Right cardiac atrium (tissue), 5 donors: ENCODE measurements at places on chromosomes 7 and 10.

DNA sequence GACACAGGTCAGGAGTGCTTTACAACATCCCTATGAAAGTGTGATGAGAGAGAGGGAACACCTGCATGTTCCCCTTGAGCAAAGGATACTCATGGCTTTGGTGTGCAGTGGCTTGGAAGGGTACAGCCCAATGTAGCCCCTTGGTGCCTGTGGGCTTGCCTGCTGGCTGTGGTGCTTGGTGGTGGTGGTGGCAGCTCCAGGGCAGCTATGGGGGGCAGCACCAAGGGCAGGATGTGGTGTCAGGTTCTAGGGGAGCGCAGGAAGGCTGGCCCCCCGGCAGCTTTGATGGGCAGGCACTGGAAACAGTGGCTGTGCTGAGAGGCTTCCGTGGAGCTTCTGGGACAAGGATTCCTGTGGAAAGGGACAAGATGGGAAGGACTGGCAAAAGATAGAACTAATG, 464.0 kb upstream of the ZMIZ1 start:
- no peak for DNase-seq

- no peak for DNase-seq
Observed at GRCh38 chr10:113221756-113222168, 271.7 kb downstream of the TCF7L2 start.

- no peak for DNase-seq
Observed at GRCh38 chr7:134636008-134636449, 10.6 kb upstream of the BPGM start.

DNA sequence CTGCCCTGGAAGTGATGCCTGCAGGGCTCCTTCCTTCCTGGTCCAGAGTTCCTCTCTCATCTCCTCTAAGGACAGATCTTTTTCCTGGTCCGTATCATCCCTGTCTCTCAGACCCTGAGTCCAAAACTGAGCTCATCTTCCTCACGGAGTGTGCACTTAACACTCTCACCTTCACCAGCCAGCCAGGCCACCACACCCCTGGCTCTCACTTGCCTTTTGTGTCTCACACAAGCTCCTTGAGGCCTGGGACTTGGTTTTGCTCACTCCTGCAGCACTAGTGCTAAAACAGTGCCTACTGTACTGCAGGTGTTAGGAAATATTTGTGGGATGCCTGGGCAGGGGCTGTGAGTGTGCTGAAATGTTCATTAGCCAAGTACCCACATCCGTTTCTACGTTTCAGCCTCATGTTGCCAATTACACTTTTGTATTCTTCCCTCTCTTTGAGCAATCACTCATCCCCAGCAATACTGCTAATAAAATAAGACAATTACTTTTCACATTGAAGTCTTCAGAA, 21.4 kb upstream of the PARP12 start:
- DNase-seq: no peak

DNA sequence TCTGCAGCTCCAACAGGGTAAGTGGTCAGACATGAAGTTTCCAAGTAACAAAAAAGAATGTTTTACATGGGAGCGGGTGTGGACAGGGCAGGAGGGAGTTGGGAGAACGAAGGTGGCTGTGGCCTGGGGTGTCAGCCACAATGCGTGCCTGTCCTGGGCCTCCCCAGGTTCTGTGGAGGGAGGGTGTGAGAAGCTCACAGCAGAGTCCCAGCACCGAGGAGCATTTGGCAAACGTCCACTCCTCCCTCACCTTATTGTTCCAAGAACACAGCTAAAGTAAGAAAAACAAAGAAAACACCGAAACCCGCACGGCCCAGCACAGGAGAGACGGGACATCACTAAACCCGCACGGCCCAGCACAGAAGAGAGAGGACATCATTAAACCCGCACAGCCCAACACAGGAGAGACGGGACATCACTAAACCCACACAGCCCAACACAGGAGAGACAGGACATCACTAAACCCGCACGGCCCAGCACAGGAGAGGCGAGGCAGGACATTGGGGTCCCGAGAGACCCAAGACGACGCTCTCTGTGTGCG, 226.4 kb downstream of the MAD1L1 start:
- no peak for DNase-seq

DNA sequence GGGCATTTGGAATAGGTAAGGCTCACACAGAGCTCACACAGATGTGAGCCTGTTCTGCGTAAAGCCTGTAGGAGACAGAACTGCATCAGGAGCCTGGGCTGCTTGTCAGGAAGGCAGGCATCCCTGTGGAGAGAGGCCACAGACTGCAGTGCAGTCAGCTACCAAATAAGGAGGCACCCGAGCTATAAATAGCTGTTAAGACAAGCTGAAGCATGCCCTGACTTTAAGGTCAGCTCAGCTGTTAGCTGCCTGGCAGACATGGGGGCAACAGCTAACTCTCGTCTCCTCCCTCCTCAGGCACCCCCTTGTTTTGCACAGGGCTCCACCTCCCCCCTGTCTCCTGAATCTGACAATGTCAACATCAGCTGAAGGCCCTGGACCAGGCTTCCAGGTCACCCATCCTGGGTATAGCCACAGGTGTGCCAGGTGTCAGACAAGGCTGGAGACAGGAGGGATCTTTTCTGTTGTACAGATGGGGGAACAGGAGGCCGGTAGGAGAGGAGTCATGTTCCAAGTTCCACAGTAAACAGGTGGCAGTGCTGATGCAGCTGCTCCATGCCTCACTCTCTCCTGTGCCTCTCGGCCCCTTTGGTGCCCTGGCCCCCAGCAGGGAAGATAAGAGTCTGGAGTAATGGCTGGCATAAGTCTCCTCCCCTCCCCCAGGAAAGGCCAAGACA, 27.6 kb upstream of the MKRN1 start:
- peak; percentile 68 for DNase-seq

DNA sequence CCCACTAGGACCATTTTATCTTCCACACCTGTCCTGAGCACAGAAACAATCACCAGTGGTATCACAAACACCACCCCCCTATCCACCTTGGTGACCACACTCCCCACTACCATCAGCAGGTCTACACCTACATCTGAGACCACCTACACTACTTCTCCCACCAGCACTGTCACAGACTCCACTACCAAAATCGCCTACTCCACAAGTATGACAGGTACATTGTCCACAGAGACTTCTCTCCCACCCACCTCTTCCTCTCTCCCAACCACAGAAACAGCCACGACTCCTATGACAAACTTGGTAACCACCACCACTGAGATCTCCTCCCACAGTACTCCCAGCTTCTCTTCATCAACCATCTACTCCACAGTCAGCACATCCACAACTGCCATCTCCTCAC, 3.3 kb downstream of the MUC3A start:
- DNase-seq: no peak

DNA sequence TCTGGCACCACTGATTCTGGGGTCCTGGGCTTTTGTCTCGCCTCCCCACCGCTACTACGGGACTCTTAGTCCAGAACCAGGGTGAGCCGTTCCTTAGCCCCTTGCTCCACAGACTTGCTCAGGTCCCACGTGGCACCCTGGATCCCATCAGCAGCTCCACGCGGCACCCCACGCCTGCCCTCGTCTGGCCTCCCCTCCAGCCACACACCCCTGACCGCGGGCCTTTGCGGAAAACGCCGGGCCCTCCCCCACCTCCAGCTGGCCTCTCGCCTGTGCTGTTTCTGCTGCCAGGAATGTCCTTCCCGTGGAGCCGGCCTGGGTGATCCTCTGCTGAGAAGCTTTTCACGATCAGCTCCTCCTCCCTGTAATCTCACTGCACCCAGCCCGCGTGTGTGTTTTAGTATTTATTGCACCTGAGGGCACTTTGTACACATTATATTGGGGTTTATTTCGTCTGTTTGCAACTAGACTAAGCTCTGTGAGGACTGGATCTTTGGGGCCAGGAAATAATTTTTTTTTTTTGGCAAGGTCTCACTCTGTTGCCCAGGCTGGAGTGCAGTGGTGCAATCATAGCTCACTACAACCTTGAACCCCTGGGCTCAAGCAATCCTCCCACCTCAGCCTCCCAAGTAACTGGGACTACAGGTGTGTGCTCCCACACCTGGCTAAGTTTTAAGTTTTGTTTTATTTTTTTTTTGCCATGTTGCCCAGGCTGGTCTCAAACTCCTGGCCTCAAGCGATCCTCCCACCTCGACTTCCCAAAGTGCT, 10.5 kb upstream of the TTYH3 start:
- DNase-seq: peak; percentile 91

GRCh38 chr10:96656198-96656577, 64.1 kb downstream of the PIK3AP1 start:
- DNase-seq: no peak

GRCh38 chr10:86348321-86349210, 18.0 kb downstream of the GRID1 start:
- no peak for DNase-seq

DNA sequence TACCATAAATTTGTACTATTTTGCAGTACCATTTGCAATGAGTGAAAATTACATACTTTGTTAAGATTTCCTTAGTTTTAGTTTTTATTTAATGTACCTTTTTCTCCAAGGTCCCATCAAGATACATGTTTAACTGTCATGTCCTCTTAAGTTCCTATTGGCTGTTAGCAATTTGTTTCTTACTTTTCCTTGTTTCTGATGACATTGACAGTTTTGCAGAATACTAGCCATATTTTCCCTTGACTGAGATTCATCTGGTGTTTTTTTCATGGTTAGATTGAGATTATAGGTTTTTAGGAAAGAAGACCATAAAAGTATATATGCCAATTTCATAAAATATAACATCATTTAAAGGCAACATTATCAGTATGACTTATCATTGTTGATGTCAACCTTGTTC, 376.8 kb upstream of the STEAP1 start:
- DNase-seq: no peak

GRCh38 chr7:117020591-117020973, 67.3 kb downstream of the ST7 start:
- DNase-seq: no peak

DNA sequence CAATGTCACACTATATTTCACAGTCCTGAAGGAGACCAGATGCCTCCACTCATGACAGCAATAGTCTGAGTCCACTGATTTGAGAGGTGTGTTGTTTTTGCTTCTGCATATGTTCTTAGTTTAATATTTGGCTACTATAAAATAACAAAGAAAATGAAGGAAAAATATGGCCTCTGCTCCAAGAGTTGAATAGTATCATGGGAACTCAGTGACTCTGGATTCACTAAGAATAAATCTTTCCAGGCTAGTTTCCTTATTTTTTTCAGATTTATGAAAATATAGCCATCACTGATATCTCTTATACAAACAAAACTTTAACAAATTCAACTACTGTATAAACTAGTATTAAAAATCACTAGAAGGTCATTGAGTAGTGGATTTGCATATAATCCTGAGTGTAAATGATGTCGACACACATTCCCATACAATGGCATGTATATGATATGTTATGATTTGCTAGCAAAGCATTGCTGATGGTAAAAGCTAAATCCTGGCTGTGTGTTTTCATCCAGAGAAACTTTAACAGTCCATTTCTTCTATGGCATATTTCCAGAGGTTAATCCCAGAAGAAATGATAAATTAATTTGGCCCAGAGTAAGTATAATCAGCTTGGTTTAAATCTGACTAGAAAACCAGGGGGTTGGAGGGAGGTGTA, 66.0 kb upstream of the VIPR2 start:
- no peak for DNase-seq

DNA sequence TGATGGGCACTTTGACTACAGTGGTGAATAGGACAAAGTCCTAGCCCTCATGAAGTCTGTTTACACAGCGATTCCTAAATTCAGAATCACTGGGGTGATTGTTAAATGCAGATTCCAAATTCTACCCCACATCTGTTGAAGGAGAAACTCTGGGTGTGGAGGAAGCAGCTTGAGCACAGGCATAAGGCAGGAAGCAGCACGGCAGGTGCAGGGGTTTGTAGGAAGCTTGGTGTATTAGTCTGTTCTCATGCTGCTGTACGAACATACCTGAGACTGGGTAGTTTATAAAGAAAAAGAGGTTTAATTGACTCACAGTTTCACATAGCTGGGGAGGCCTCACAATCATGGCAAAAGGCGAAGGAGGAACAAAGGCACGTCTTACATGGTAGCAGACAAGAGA, 5.1 kb downstream of the AKR1E2 start:
- no peak for DNase-seq
